Stimulated activated CD4-positive, alpha-beta T cell treated with anti-CD3 and anti-CD28 coated beads, Interleukin-4, amount 100 ng/mL, for 48 hours (primary cell): ENCODE measurements at places on chromosomes 2 and 18.

- no peak for DNase-seq
These were observed 1188.5 kb upstream of the NRXN1 start for GRCh38 chr2:52220393-52220792.

- no peak for DNase-seq
These were observed 81.0 kb upstream of the TMEM17 start for GRCh38 chr2:62586981-62587380.

GRCh38 chr2:237350597-237350996, 63.4 kb downstream of the COL6A3 start:
- no peak for DNase-seq

DNA sequence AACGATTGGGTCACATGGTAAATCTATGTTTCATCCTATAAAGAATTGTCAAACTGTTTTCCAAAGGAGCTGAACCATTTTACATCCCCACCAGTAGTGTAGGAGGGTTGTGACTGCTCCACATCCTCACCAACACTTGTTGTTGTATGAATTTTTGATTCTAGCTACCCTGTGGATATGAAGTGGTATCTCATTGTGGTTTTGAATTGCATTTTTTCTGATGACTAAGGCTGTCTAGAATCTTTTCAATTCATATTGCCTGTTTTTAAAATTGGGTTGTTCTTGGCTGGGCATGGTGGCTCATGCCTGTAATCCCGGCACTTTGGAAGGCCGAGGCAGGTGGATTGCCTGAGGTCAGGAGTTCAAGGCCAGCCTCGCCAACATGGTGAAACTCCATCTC, 44.5 kb downstream of the TXNL1 start:
- DNase-seq, result no peak

DNA sequence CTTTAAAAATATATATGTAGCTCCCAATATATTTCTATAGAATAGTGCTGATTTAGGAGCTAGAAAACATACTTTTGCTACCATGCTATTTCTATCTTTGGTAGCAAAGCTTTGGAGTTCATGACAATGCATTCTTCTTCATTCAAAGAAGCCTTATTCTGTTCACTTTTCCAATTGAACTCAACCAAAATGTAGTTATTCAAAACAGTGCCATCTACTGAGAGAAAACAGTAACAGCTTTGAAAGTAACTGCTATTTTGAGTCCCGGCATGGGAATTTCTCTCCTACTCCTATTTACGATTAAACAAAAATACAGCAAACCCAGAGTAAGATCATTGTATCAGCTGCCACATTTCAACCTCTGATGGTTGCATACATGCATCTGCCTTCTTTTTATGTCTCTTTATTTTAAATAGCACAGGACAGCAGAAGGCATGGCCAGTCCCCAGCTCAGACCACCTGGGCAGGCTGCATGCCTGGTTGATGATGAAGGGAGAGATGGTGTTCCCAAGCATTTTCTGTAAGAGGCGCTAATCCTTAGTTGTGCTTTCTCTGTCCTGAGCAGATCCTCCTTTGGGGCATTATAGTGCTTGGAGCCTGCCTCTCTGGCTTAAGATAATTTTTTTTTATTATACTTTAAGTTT, 69.7 kb upstream of the SULT1C3 start:
- no peak for DNase-seq

DNA sequence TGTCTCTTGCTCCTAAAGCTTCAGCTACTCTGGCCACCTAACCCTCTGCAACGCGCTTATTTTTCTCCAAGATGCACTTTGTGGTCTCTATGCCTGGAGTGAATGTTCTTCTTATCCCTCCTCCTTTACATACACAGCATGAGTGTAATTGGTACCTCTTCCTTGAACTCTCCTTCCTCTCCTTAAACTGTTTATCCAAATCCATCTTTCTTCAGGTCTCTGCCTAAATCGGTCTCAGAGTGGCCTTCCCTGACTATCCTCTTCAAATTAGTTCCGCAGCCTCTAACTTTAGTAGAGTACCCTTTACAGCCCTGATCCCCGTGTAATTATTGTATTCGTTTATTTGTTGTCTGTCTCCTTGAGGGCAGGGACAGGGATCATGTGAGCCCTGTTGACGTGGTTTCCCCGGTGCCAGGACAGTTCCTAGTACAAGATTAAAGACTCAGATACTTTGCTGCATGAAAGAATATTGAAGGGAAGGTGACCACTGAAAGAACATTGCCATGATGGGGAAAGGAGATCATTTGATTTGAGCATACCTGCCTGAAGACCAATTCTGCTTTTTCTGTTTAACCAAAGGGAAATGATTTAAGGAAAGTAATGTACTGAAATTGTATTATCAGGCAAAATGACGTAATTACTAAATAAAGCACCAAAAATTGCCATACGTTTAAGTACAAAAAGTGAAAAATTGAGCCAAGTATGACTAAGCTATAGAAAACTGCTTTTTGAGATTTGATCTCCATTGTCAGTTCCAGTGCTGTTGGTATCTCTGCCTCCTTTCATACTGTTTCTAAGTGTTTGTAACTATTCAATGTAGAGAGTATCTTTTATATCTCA, 1.2 kb downstream of the CNOT9 start:
- DNase-seq, result no peak

DNA sequence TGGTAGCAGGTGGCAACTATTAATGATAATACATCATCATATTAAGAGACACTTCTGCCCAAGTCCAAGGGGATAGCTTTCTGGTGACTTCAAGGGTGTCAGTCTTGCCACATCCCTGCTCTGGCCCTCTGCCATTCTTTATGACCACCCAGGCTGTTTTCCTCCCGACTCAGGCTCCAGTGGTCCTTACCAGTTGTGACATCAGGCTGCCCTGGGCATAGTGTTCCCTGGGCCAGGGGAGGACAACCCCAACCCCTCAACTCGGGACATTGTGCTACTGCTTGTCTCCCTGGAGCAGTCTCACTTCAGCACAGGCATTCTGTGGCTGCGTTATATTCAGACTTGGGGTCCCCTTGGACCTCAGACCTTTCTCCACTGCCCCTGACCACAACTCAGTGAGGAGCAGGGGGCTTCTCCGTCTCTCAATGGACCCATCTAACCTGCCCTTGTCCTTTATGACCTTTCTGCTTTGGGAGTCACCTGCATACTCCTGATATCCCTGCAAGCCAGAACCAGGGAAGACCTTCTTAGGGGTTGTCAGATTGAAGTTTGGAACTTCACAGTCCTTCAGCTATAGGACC, 12.8 kb downstream of the DNAJB2 start:
- no peak for DNase-seq

- DNase-seq, result no peak
These were observed 89.9 kb downstream of the GLI2 start for GRCh38 chr2:120825370-120826259.

GRCh38 chr2:133726973-133727372, 158.7 kb upstream of the NCKAP5 start:
- no peak for DNase-seq
